WTC11 (cell line): ENCODE measurements at places on chromosomes 6 and 20. TPM values are rescaled to one million over a fixed set of nuclear protein-coding genes. Genes with fewer than 3 reads are reported as not detected.

GRCh38 chr6:20791944-20792343, 257.7 kb downstream of the CDKAL1 start:
- no peak for DNase-seq

DNA sequence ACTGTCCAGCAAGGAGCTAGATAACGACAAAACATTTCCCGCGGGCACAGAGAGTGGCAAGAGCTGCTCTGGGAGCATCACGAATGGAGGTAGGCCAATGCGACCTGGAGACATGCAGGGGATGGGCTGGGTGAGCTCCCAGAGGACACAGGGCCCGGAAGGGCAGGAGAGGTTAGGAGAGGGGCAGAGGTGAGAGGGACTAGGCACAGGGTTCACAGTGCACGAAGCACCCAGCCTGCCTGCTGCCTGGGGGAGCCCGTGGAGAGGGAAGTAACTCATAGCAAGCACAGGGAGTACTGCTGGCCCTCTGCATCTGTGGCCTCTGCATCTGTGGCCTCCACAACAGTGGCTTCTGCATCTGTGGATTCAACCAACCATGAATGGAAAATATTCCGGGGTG, 126.5 kb downstream of the HUS1B start:
- no peak for DNase-seq

DNA sequence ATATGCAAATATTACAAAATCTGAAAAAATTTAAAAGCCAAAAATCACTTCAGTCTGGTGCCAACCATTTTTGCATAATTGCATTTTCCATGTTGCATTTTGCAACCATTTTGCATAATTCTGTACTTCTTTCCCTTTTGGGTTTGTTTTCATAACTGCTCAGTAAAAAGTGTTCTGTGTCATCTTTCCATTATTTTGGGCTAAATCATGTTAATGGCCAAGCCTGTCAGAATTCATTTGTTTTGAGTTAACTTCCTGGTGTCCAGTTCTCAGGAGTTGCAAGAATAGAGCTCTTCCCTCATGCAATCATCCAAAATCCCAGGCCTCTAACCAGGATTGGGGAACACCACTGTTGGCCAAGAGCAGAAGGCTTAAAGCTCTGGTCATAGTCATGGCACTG, 133.6 kb downstream of the MTHFD1L start:
- DNase-seq = no peak

DNA sequence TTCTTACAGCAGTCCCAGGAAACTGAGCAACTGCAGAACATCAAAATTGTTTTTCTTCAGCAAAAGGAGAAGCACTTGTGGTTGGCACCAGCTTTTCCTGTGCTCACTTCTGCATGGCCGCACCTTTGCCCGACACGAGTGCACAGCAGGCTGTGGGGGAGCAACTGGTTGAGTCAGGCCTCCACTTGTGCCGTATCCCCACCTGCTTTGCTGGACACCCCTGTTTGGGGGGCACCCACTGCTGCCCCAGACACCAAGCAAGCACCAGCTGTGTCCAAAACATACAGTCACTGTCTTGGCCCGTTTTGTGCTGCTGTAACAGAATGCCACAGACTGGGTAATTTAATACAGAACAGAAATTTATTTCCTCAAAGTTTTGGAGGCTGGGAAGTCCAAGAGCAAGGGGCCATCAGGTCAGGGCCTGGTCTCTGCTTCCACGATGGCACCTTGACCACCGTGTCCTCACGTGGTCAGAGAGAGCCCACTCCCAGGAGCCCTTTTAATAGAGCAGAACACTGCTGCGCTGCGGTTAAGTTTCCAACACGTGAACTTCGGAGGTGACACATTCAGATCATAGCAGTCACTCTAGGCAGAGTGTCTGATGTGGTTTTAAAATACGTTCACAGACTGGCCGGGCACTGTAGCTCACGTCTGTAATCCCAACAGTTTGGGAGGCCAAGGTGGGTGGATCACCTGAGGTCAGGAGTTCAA, 8.7 kb upstream of the GMEB2 start:
- DNase-seq = no peak

DNA sequence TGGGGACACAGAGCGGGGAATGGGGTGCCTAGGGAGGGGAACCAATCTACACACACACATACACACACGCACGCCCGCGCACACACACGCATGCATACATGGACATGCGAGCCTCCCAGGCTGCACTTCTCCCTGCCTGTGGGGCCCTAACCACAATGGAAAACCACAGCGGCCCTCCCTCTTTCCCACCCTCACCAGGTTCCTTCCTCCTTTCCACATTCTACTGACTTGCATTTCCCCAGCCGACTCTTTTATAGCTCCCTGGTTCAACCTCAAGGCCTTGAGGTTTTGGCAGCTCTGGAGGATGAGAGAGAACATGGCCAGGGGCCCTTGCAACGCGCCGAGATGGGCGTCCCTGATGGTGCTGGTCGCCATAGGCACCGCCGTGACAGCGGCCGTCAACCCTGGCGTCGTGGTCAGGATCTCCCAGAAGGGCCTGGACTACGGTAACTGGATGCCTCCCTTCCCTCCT, at the start of gene BPI:
Gene BPI (plus strand): TSS at position 249 of the 472 bp plus-strand sequence. CDS start 68 bp downstream, at position 317.
- no peak for DNase-seq

NRN1 gene
- total RNA-seq = 0.21 to 0.66 TPM (median 0.50 TPM) in 3 replicates

KIF25 gene
- 0.28 to 1.1 TPM (median 0.71 TPM) in 3 replicates for total RNA-seq

GRCh38 chr20:51413857-51414256, 128.7 kb downstream of the NFATC2 start:
- DNase-seq = no peak

- no peak for DNase-seq
These were observed 2.8 kb upstream of the CCDC170 start for GRCh38 chr6:151490996-151491395.

LY6G6D gene
- total RNA-seq = not detected in 3 replicates

GRCh38 chr20:37152284-37152683, 26.8 kb upstream of the RPN2 start:
- no peak for DNase-seq

OR2J3 gene
- total RNA-seq = 0.30 TPM in 1 of 3 replicates, not detected in the others

- no peak for DNase-seq
These were observed 312.6 kb upstream of the ID4 start for GRCh38 chr6:19524366-19525186.
